Left ventricle myocardium superior (tissue), 1 donor: ENCODE measurements at places on chromosomes 13 and 19.

GRCh38 chr13:95624020-95624419 is 20.5 kb downstream of the DZIP1 start:
- DNase-seq = no peak

DNA sequence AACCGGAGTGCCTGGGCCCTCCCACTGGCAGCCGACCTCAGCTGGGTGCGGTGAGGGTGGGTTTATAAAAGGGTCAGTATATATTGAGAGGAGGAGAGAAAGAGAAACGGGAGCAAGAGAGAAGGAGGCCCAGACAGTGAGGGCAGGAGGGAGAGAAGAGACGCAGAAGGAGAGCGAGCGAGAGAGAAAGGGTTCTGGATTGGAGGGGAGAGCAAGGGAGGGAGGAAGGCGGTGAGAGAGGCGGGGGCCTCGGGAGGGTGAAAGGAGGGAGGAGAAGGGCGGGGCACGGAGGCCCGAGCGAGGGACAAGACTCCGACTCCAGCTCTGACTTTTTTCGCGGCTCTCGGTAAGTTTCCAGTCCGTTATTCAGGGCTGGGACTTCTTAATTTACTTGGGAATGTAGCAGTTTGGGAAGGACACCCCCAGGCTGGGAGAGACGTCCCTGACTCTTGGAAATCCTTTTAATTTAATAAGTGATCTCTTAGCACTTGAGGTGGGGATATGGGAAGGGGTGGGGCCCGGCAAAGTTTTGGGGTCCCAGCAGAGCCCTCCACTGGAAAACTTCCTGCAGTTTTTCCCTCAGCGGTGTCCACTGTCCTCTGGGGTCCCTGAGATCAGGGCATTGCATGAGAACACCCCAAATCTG is at the start of gene EMP3:
Gene EMP3 (plus strand): TSS at position 288 of the 646 bp plus-strand sequence. CDS start 1,293 bp downstream, outside the sequence.
- DNase-seq = peak; percentile 85

DNA sequence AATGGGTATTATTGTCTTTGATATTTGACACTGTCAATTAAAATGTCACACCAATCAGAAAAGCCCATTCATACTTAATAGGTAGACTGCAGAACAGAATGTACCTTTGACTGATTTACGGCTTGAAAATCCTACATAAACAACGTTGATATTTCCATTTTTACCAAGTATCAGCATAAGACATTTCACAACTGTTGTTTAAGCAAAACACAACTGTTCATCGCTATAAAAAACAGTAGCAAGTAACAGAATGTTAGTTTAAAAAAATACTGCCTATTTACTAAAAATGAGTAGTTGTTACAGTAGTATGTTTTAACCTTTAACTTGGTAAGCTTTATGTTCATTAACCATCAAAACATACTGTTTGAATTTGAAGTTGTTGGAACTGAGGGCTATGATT is 1096.6 kb downstream of the PCDH17 start:
- no peak for DNase-seq

DNA sequence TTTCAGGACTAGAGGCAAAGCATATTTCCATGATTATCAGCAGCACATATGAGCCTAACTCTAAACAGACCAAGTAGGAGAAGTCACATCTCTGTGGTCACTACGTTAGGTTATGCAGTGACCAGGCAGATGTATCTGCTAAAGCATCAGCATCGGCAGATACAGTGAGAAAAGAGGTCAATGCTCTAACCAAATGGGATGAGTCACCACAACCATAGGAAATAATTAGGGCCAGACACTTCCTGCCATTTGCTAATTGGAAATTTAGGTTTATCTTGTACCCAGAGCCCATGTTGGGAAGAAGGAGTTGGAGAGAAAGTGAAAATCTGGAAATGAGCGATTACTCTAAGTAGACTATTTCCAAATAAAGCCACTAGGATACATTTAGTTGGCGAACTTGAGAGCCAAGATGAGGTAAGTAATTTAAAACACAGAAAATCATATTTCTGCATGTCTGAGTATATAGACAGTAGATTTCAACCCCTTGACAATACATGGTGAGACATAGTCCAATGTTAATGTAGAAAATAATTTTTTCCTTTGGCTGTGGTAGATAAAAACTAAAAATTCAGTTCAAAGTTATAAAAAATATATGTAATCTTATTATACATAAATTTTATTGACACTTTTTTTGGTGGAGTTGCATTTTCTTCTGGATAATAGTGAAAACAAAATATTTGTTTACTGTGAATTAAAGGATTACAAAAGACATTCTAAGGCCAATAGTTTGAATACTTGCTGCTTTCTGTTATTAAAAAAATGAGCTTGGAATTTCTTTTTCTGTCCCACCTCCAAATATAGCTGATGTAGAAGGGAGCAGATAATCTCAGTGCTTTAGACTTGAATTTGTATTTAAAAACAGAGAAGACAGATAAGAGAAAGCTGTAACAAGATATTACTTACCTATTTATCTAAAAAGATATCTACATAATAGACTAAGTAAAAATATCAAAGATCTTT is 104.4 kb upstream of the CSNK1A1L start:
- DNase-seq = no peak

DNA sequence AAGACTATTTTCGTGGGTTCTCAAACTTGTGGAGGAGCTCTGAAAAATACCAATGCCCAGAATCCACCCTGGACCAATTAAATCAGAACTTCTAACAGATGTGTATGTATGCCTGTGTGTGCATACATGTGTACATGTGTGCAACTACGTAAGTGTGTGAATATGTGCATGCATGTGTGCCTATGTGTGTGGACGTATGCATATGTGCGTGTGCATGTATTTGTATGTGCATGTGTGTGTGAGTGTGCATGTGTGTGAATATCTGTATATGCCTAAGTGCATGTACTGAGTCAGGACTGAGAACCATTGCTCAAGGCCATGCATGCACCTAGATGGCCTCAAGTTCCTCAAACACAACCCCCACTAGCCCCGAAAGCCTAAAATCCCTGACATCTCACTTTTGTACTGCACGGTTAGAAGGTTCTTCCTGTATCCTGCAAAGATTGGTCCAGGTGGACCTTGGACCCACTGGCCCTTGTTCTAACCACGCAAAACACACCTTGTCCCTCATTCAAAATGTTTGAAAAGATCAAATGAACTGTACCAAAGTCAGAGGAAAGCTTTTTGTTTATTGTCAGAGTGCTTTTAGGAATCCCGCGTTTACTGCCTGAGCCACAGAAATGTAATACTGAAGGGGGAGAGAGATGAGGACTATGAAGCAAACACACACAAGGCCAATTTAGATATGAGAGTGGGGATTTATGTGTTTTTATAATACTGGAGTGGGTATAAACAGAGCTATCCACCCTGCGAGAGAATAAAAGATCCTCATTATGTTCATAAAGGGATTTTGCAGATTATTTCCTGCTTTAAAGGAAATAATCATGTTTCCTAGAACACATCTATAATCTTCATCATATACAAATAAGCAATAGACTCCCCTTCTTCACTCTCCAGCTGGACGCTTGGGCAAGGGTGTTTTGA is 39.1 kb downstream of the LATS2 start:
- DNase-seq = no peak

DNA sequence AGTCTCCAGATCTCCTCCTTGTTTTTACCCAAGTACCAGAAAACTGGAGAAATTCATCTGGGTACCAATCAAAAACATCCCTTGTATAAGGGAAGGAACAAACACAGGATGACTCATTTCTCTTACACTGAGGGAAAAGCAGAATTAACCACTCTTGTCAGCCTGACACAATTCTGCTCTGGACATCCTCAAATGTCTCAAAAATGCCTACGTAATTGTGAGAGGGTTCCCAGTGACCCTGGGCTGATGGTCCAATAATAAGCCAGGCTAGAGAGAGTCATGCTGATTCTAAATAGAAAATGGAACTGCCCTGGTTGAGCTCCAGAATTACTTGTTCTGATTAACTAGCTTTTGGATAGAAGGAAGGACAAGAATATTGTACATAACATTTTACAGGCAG is 14.5 kb downstream of the ZNF708 start:
- no peak for DNase-seq

- no peak for DNase-seq
Measured at GRCh38 chr19:3868770-3869456, at the start of gene ZFR2. Gene ZFR2 (minus strand): TSS chr19:3869038. CDS start chr19:3869017, 21 bp downstream.

- no peak for DNase-seq
Measured at GRCh38 chr13:51494156-51494555, 41.3 kb upstream of the INTS6 start.

- peak; percentile 68 for DNase-seq
Measured at GRCh38 chr19:5036698-5037563, 68.0 kb downstream of the KDM4B start.

GRCh38 chr13:52779103-52779502 is 39.5 kb upstream of the CNMD start:
- DNase-seq = no peak

DNA sequence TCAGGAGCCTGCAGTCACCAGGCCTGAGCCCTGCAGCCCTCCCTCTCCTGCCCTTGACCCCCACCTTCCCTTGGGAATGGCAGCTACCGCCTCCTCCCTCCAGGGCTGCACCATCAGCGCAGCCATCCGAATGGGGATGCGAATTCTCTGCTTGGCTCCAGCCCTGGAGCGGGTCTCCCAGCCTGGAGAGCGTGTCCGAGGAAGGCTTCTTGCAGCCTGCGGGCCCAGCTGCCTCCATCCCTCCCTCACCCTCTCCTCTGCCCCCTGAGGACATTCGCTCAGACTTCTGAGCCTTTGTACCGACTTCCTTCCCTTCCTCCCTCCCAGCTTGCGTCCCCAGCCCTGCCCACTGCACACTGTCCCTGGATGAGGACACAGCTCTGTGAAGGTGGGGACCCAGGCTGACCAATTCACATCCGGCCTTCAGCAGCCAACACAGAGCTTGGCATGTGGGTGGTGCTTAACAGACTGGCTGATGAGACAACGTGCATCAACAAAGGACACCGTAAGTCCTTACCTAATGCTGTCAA is 6.0 kb upstream of the NKPD1 start:
- no peak for DNase-seq

DNA sequence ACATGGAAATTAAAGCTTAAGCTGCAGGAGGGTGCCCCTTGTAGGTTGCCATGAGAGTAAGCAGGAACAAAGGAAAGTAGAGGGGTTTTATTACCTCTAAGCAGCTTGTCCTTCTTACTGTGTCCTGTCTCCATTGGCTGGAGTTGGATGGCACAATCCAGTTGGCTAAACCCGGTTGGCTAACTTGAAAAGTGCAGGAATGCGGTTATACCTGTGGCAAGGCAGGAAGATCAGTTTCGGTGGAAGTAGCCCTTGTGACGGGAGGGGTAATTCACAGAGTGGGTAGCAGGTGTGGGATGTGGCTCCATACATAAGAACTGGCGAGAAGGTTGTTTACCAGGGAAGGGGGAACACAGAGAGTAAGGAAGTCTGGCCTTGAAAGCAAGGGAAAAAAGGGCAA is 3.2 kb downstream of the ZNF726 start:
- DNase-seq = no peak

- no peak for DNase-seq
Measured at GRCh38 chr19:43306097-43306496, 36.8 kb upstream of the PSG9 start.

DNA sequence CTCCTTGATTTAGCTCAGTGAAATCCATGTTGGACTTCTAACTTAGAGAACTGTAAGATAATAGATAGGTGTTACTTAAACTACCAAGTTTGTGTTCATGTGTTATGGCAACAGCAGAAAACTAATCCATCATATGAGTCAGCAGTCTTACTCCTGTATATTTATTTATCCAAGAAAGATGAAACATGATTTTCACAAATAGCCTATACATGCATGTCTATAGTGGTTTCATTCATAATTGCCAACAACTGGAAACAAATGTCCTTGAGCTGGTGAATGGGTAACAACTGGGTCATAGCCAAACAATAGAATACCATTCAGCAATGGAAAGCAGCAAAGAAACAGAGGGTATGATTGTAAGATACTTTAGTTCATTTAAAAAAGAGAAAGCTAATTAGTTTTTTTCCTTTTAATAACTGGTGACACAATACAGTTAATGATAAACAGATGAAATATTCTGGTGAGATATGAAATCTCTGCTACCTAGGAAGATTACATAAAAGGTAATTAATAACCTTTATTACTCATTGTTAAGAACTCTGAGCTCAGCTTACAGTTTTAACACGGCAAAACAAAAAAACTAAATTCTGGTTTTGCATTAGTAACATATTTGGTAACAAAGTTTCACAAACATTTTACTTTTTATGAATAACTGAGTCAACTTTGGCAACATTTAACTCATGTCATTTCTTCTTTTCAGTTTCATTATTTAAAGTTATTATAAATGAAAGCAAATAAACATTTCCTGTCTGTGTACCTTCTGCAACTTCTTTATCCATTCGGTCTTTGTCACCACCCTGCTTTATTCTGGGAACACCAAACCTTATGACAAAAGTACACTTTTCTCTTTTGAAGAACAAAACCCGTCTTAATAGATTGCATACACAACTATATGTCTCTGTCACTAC is 181.3 kb downstream of the LIG4 start:
- DNase-seq = no peak

- no peak for DNase-seq
Measured at GRCh38 chr19:2978166-2978767, 903 bp downstream of the TLE6 start.

- no peak for DNase-seq
Measured at GRCh38 chr19:990119-990571, 6.0 kb downstream of the WDR18 start.

- DNase-seq = no peak
Measured at GRCh38 chr13:45691667-45692066, 10.5 kb upstream of the CBY2 start.

DNA sequence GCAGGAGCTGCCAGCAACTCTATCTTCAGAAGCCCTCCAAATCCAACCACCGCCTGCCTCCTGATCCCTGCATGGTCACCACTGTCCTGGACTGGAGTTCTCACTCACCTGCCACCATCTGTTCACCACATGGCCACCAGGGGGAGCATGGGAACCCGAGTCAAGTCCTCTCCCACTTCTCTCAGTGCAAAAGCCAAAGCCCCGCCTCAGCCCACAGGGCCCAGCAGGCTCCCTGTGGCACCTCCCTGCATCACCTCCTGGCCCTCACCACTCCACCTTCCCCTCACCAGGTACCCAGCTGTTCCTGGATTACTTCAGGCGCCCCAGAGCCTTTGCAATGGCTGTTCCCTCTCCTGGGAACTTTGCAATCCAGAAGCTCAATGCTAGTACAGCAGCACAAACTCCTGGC is 5.3 kb downstream of the DHPS start:
- DNase-seq = peak; percentile 86

DNA sequence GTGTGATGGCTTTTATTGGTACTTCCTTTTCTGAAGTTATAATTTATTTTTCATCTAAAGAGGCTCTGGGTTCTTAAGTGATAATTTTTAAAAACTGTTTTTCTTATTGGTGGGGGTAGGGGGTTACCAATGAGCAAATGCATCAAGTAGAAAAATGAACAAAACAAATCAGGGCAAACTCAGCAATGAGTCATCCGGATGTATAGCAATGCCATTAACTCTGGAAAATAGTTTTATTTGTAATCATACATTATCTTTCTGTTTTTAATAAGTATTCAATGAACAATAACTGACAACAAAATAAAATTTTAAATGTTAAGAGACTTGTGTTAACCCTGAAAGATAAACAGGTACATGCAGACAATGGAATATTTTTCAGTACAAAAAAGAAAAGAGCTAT is 67.6 kb downstream of the UFM1 start:
- no peak for DNase-seq

DNA sequence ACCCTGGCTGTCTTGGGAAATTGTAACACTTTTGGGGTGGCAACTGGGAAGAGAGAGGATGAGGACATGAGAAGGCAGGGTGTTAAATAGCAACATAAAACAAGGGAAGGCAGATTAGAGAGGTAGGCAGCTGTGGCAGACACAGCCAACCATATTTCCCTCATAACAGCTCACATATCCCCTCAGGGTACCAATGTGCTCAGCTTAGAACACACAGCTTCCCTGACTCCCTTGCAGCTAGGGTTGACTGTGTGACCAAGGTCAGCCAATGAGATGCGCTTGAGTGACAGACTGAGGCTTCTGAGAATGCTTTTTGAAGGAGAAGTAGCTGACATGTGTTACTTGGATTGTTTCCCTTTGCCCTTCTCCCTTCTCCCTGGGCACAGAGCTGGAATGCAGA is 28.8 kb upstream of the SPATA13 start:
- no peak for DNase-seq
